Adipocyte (in vitro differentiated cells): ENCODE measurements at places on chromosomes 7 and 10.

GRCh38 chr10:2985729-2986232, 81.6 kb upstream of the PFKP start:
- peak; percentile 12 for DNase-seq

DNA sequence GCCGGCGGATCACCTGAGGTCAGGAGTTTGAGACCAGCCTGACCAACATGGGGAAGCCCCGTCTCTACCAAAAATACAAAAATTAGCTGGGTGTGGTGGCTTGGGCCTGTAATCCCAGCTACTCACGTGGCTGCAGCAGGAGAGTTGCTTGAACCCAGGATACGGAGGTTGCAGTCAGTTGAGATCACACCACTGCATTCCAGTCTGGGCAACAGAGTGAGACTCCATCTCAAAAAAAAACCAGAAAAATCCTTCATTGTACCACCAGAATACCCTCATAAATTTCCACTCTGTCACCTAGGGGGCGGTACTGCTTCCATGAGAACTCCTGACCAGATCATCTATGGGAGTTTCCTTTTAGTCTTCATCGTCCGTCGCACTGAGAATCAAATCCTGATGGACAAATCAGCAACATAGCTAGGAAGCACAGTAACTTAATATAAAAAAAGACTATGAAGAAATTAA, 225.8 kb upstream of the KLF14 start:
- DNase-seq: peak; percentile 58

DNA sequence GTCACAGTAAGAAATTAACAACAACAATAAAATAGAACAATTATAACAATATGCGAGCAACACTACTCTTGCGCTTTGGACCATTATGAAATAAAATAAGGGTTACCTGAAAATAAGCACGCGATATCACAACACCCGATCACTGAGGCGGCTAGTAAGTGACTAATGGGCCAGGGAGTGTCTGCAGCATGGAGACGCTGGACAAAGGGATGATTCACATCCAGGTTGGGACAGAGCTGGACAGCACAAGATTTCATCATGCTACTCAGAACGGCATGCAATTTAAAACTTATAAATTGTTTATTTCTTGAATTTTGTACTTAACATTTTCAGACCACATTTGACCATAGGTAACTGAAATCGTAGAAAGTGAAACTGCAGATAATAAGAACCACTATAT, 15.6 kb downstream of the HIBADH start:
- no peak for DNase-seq

GRCh38 chr7:16421333-16422102, at the start of gene CRPPA:
Gene CRPPA (minus strand): TSS chr7:16421538. CDS start chr7:16421322, 216 bp downstream.
- peak; percentile 52 for DNase-seq

- no peak for DNase-seq
Measured at GRCh38 chr7:91446819-91447218, 182.6 kb downstream of the FZD1 start.

DNA sequence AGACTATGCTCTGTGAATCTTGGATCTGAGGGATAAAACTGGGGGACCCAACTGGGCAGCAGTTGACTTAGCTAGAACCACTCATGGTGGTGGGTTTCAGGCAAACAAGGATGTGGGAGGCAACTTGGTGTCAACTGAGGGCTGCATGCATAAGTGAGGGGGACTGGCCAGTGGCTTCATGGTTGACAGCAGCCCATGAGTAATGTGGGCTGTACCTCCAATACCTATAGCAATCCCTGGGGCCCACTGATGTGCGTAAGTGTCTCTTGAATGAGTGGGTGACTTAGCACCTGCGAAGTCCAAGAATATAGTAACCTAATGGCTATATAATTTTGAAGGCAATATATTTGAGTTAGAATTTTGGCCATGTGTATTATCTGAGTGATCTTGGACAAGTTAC, 13.7 kb upstream of the MAP3K8 start:
- DNase-seq: no peak

DNA sequence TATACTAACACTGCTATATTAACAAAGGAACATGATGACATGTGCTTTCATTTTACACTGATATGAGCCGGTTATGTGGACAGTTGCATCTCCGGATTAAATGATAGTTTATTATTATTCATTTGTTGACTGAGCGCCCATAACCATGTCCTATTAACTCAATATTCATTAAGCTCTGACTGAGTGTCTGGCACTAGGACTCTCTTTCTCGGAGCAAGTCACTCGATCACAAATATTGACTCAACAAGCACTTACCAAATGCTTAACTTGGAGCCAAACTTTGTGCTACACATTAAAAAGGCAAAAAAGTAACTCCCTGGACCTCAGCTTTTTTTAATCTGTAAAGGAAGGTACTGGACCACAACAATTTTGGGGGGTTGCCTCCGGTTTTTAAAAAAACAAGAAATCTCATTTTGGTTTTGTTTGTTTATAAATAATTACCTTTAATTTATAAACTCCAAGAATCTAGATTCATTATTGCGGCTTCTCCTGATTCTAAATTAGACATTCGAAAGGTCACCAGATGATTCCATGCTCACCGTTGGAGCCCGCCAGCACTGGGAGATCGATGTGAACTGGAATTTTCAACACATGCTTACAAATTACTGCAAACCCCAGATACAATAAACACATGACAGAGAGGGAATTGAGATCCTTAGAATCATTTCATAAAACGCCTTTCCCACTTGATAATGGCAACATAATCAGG, 8.9 kb upstream of the LYZL1 start:
- DNase-seq: no peak

GRCh38 chr10:82206831-82207230, 331.8 kb downstream of the NRG3 start:
- no peak for DNase-seq

GRCh38 chr7:157670490-157671357, 333.9 kb downstream of the DNAJB6 start:
- no peak for DNase-seq

- DNase-seq: no peak
Measured at GRCh38 chr10:92218569-92218968, 72.3 kb downstream of the CPEB3 start.

GRCh38 chr10:86344714-86345161, 21.9 kb downstream of the GRID1 start:
- no peak for DNase-seq

GRCh38 chr10:61958805-61959204, 57.3 kb downstream of the ARID5B start:
- DNase-seq: no peak

DNA sequence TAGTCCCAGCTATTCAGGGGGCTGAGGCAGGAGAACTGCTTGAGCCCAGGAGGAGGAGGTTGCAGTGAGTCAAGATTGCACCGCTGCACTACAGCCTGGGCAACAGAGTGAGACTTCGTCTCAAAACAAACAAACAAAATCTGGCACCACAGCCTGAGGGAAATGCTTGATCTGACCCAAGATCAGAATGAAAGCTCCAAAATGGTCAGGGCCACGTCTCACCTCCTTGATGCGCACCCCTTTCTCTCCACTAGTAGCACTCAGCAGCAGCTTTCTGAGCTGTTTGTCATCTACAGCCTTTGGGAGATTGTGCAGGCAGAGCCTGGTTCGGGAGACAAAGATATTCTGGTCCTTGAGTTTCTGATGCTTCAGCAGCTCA, 22.7 kb downstream of the RBM28 start:
- no peak for DNase-seq

DNA sequence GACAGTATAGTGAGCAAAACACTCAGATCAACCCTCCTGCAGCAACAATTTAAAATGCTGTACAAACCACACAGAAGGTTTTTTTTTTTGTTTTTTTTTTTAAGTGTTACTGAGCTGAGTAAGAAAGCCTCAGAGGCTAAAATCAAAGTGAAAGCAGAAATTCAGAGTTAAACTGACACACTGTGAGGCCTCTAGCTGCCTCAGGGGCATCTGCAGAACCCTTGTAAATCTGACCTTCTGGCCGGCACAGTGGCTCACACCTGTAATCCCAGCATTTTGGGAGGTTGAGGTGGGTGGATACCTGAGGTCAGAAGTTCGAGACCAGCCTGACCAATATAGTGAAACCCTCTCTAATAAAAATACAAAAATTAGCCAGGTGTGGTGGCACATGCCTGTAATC, 7.4 kb upstream of the GNA12 start:
- DNase-seq: no peak

- DNase-seq: no peak
Measured at GRCh38 chr10:34252111-34252510, 563.0 kb downstream of the PARD3 start.

DNA sequence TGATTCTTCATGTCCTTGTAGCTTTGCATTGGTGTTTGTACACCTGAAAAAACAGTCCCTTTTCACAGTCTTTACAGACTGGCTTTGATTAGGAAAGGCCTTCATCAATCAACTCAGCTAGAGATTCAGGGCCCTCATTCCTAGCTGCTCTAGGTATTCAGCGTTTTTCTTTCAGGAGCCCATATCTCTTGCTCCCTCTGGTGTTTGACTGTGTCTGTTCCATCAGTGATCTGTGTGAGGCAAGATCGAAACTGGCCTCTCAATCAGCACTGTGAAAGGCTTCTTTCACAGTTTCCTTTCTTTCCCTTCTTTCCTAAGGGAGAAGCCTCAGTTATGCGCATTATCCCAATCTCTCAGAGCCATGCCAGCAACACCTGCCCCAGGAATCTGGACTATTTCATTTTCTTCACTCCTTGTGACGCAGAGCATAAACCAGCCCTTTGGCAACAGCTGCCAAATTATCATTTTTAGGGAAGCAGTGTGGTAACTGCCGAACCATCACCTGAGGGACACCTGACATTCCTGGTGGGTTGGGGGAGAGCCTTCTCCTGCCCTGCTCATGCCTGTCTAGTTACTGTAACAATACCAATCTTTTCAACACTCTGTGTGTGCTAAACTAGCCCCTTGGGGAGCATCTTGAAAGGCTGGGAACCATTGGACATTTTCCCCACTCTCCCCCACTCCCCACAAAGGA, 75.7 kb upstream of the CCDC71L start:
- peak; percentile 88 for DNase-seq

DNA sequence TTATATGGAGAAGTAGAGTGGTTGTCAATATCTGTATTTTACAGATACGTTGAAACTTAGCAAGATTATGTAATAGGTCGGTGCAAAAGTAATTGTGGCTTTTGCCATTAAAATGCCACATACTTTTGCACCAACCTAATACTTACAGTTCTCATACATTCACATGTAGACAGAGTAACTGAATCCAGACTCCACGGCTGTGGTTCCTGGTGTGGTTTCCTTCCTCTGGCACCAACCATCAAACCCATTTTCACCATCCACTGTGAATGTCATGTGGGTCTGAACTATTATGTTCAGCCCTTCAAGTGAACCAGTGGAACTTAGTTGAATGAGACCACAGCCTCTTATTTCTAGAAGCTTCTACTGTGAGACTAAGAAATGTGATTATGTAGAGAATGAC, 31.5 kb upstream of the SLIT1 start:
- no peak for DNase-seq

GRCh38 chr7:156091519-156092080, 279.3 kb upstream of the SHH start:
- DNase-seq: no peak

GRCh38 chr10:68135922-68136792, 26.9 kb downstream of the MYPN start:
- DNase-seq: peak; percentile 71

GRCh38 chr10:94546049-94546900, 687 bp downstream of the HELLS start:
- peak; percentile 50 for DNase-seq

GRCh38 chr7:37225285-37225969, 223.2 kb downstream of the ELMO1 start:
- DNase-seq: no peak

DNA sequence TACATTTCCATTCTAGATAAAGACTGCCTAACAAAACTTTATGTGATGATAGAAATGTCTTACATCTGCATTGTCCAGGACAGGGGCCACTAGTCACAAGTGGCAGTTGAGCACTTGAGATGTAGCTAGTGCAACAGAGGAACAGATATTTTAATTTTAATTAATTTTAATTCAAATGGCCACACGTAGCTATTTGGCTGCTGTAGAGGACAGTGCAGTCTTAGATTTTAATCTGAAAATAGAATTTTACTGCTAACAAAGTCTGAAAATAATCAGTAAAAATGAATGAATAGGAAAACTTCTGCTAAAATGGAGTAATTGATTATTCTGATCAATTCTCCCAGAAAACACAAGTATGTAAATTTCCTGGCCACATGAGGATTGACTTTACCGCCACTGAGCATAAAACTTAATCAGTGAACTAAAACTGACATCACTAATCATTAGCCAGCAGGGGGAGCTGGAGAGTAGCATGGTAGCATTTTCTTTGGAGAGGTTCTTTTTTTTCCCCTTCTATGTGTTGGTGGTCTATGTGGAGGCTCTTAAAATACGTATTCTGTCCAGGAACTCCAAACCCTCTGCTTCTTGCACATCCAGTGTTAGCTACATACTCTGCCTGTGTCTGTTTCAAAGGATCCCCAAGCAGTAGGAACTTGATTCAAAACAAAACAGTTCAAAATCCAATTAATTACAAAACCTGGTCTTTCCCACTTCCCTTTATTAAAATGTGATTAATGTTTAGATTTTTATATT, 52.1 kb downstream of the TSPAN12 start:
- peak; percentile 83 for DNase-seq

DNA sequence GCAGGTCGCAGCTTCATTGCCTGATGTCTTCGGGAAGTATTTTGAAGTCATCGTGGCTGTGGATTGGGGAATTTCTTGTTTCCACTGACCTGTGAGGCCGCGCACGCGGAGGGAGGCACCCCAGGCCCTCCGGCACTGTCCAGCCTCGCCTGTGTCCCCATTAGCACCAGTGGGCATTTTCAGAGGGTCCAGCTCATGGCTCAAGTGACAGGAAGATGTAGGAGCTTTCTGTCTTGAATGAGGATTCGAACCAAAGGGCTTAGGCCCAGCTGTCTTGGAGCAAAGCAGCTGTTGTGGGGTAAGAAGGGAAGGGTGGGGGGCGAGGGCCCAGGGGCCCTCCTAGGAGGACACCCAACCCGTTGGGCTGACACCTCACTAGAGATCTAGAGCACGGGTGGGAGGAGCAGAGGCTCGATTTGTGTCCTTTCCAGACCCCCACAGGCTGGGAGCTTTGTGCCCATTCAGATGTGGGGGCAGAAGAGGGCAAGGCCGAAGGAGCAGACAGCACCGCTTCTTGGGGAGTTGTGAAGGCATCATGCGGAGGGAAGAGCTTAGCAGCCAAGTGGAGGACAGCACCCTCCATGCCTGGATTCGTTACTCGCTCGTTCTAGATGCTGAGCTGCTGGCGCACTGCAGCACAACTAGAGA, 914 bp downstream of the ZNF37A start:
- no peak for DNase-seq

GRCh38 chr7:128148676-128149075, 92.4 kb upstream of the LEP start:
- no peak for DNase-seq

- DNase-seq: no peak
Measured at GRCh38 chr7:35380739-35381224, 126.9 kb upstream of the TBX20 start.

- DNase-seq: peak; percentile 61
Measured at GRCh38 chr10:114767986-114768821, 53.4 kb upstream of the FHIP2A start.
